ENCODE measurements at places on chromosomes 7 and 10.
A peak's percentile ranks its signal among the peaks of the same experiment; 100 is the strongest.

GRCh38 chr7:29096446-29096730 lies 49.9 kb downstream of the CPVL start:
- DNase-seq: no peak

DNA sequence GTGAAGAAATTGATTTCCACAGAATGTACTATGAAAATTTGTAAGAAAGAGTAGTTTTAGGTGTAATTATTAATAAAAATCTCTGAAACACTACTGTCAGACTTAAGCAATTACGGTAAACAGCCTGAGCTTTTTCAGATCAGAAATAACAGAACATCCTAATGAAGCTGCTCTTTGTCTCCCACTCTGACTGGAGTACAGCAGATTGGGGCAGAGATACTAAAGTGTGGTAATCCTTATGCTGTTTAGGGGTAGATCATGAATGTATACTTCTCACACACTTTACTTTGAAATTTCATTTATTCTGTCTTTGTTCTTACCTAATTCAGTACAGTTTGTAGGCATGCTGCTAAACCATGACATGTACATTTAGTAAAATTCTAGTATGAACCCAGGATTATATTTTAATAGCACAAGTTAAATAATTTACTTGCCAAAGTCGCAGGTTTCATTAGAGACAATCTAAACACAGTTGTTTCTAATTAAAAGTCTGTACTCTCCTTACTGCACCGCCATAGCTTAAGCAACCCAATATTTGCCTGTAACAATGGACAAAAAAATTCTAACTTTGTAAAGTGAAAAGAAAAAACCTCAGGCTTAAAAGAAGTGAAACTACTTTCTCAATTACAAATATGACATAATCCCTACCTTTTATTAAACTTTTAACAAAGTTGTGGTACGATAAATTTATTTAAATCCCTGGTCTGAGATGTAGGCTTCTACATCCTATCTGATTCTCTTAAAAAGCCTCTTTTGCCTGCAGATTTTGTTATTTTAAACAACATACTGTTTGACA lies 88.8 kb downstream of the KMT2E start:
- no peak for DNase-seq

GRCh38 chr10:4532467-4532866 lies 293.5 kb upstream of the AKR1E2 start:
- no peak for DNase-seq

DNA sequence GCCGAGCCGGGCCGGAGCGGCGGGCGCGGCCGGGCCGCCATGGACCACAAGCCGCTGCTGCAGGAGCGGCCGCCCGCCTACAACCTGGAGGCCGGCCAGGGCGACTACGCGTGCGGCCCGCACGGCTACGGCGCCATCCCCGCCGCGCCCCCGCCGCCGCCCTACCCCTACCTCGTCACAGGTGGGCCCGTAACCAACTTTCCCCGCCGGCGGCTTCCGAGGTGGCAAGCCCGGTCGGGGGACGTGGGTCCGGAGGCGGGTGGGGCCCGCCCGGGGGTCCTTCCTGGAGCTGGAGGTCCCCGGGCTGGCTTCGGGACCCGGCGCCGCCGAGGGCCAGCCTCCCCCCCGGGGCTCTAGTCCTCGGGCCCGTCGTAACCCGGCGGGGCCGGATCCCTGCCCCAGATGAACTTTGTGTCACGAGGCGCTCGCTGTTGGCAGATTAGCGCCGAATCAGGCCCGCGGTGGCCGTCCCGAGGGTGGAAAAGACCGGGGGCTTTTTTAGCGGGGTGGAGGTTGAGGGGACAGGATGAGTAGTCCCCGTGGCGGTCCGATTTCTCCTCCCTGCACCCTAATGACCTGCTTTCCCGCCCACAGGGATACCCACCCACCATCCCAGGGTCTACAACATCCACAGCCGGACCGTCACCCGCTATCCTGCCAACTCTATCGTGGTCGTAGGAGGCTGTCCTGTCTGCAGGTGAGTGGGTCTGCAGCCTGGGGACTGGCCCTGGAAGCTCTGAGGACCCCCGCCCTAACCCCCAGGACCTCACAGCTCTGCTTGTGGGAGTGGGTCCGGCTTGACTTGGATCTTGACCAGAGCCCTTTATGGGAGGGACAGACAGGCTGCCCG lies 496 bp downstream of the BRI3 start:
- DNase-seq: peak; percentile 68

DNA sequence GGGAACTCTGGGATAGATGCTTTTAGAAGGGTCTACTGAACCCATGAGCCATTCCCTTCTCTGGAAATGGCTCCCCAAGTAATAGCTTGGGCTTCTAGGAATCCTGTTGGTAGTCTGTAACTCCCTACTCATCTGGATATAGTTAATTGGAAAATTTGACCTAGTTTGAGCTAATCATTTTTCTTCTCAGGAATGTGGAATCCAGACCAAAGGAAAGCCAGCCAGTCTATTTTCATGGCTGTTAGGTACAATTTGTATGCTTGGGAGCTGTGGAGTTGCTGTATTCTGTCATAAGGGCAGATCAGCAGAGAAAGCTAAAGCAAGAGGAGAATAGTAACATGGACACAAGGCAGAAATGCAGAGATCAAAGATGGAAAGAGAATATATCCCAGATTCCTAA lies 71.6 kb upstream of the C1GALT1 start:
- DNase-seq: no peak

- no peak for DNase-seq
These were observed 449.7 kb downstream of the AUTS2 start for GRCh38 chr7:70047891-70048448.

GRCh38 chr10:109969760-109970346 lies 37.9 kb upstream of the ADD3 start:
- no peak for DNase-seq

GRCh38 chr7:103988468-103989199 lies 824 bp downstream of the RELN start:
- DNase-seq: no peak

- DNase-seq: no peak
These were observed 59.8 kb upstream of the CHST15 start for GRCh38 chr10:124153023-124153826.

GRCh38 chr10:112361951-112362751 lies 11.8 kb upstream of the ACSL5 start:
- DNase-seq: peak; percentile 1

GRCh38 chr7:28121496-28121895 lies 59.1 kb downstream of the JAZF1 start:
- DNase-seq: no peak

- no peak for DNase-seq
These were observed 78.4 kb upstream of the IKZF1 start for GRCh38 chr7:50226145-50226544.

DNA sequence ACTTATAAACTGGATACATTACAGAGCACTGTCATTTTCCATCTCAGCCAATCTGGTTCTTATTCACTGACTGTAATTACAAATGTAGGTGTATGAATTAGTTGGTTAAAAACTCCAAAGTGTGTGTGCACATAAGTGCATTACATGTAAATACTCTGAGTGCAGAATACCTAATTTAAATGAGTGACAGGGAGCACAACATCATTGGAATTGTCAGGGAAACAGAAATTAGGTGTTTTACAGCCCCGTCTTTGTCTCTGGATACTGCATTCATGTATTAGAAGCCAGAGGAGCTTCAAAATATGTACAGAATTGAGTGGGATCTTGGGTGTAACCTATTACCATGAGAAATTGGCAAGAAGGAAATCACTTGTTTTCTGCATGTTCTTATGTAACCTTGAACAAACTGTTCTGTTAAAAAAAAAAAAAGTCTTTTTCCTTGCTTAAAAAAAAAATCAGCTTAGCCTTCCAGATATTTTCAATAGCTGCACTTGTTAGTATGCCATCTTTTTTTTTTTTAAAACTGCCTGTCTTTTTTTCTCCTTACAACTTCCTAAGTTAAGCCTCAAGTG lies 31.1 kb downstream of the CELF2 start:
- no peak for DNase-seq

- DNase-seq: no peak
These were observed 58.6 kb upstream of the CDK1 start for GRCh38 chr10:60719721-60720120.

DNA sequence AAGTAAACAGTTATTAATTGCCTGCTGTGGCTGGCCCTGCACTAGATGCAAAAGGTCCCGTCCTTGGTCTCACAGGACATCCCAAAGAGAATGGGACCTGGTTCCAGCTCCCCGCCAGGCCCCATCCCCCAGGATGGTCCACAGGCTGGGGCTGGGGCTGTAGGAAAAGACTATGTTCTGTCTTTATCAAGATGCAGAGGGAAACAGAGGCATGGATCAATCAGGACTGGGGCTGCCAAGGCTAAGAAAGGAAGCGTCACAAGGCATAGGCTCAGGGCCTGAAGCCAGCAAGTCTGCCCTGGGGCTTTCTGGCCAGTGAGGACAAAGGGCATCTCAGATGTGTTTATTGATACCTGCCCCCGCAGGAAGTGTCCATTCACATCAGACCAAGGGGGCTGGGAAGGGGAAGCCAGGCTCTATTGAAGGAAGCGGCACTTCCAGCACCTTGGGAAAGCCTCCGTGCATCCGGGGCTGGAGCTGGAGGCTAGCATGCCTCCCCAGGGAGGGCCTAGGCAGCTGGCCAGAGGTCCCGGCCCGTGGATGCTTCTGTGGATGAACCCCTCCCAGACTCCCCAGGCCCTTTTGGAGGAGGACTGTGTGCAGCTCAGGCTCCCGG lies 5.8 kb downstream of the VSIR start:
- DNase-seq: no peak

DNA sequence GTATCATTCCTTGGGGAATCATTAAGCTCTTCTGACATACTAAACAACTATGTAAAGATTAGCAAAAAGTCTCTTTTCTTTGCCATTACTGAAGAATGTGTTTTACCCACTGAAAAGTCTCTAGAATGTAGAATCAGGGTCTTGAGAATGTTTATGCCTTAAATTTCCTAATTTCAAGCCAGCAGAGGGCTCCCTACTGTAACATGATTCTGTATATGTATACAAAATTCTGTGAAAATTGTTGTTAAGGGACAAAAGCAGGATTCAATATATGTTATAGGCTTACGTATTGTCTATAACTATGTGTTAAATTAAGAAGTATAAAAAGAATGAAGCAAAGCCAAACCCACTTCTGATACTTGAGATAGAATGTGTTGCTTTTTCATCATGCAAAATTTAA lies 296.9 kb upstream of the DGKB start:
- DNase-seq: no peak

DNA sequence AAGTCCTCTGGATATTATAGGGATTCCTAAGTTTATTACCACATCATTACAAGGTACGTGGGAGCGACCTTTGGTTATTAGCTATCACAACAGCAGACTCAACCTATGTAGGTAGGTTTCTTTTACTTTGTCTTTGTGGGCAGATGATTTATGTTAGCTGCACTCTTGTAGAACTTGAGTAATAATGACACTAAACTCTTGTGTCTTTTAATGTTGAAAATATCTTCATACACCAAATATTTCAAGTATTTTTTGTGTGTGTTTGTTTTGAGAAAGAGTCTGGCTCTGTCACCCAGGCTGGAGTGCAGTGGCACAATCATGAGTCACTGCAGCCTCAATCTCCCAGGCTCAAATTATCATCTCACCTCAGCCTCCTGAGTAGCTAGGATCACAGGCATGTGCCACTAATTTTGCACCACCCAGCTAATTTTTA lies 19.2 kb upstream of the SUPV3L1 start:
- no peak for DNase-seq

DNA sequence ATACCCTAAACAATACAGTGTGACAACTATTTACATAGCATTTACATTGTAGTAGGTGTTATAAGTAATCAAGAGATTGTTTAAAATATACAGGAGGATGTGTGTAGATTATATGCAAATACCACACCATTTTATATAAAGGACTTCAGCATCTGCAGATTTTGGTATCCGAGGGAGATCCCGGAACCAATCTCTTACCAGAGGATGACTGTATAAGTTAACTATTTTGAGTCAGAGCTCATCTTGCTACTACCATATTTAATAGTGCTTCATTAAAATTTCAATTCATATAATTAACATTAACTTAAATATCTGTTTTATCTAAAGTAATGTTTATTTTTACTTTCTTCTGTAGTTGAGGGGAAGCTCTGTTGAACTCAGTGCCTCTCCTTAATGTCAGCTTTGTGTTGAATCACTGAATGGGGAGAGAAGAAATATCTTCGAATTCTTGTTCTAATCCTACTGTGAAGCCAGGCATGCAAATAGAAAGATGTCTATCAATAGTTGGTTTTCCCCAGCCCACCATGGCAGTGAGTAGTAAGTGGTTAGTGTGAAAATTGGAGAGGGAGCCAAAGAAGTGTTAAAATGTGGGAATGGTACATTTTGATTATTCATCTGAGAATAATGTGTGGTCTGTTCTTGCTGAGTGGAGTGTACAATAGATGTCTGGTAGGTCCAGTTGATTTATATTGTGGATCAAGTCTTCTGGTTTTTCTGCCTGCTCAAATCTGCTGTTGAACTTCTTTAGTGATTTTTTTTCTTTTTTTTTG lies 90.1 kb upstream of the CYP26C1 start:
- no peak for DNase-seq

- no peak for DNase-seq
These were observed 38.4 kb downstream of the ARID5B start for GRCh38 chr10:61939902-61940301.

DNA sequence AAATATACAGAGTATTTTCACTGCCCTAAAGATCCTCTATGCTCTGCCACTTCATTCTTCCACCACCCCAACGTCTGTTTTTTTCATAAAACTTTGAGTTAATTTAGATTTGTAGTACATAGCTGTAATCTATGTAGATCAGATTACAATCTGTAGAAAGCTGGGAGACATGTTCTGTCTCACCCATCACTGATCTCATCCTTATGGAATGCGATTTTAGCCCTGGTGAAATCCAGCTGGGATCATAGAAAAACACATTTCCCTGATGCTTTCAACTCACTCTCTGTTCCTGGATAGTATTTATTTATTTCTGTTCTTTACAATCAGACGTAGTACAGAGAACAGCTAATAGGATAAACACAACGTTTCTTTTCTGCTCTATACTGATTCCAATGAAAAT lies 521.0 kb downstream of the KIF20B start:
- no peak for DNase-seq

GRCh38 chr7:128247640-128248194 lies 6.6 kb downstream of the LEP start:
- DNase-seq: no peak

- no peak for DNase-seq
These were observed 83.4 kb downstream of the PALS2 start for GRCh38 chr7:24656608-24657007.

DNA sequence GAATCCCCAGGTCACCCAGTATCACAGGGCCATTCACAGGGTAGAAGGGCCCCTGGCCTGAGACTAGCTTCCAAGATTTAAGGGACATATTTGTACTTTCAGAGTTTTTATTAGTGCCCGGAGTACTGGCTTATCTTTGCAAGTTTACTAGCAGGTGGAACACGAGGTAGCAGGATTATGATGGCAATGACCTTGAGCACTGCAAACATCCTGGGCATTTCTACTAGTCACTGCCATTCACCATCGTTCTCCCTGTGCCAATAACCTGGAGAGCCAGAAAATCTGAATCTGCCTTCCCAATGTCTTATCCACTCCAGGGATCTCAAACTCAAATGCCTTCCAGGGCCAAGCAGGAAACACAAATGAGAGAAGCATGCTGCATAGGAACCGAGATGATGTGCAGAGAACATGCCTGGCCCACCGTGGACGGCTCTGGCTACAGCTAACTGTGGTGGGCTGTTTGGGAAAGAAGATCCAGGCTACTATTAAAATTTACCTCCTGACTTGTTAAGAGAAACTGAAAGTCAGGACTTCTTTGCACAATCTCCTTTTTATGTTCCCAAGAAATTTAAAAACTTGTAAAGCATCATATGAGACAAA lies 16.7 kb downstream of the FAM53B start:
- no peak for DNase-seq

Measured in C1 segment of cervical spinal cord (tissue), 14 donors.